ENCODE measurements at places on chromosomes 16 and 17.

- DNase-seq = no peak
Measured at GRCh38 chr17:27633312-27634025, 2.5 kb downstream of the LGALS9 start.

- no peak for DNase-seq
Measured at GRCh38 chr17:7997186-7997585, 5.2 kb upstream of the GUCY2D start.

- DNase-seq = peak; percentile 24
Measured at GRCh38 chr16:49621241-49622083, 234.4 kb downstream of the ZNF423 start.

GRCh38 chr17:29723278-29724047, 100.8 kb upstream of the CORO6 start:
- DNase-seq = no peak

DNA sequence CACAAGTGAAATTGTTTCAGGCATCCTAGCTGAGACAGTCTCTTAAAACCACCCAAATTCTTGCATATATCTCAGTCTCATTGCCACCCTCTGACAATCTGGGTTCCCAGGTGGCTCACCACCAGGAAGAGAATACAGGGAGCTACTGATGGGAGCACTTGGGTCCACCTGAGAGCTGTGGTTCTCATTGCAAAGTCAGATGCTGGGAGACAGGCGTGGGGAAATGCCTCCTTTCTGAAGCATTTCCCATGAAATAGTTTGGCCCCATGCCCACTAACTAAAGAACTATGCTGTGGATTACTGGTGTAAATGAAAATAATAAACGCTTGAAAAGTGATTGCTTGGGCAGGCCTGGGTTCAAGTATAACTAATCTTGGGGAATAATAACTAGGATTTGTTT, 70.3 kb downstream of the CMC2 start:
- DNase-seq = no peak

DNA sequence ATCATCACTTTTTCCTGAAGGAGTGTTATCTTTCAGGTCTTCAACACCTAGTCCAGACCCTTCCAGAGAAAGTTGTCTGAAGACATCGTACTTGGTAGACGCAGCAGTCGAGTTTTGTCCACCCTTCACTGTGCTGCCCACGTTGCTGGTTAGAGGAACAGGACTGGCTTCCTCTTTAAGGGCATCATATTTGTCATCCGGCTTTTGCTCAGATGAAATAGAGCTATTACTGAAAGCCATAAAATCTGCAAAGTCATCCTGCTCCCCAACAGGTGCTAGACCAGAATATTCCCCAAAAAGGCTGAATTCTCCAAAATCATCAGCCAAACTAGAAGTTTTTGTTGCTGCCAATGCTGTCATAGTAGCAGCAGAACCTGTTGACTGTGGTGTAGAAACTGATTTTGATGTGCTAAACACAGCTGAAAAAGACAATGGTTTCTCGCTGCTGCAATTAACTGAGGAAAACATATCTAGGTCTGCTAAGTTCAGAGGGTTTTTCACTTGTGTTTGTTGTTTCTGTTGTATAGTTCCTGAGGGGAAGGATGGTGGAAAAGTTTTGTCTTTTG, 55.7 kb downstream of the SYNRG start:
- DNase-seq = no peak

- no peak for DNase-seq
Measured at GRCh38 chr17:52751051-52751450, 592.5 kb upstream of the CA10 start.

GRCh38 chr17:77125432-77125901, 15.3 kb upstream of the SEC14L1 start:
- DNase-seq = no peak

DNA sequence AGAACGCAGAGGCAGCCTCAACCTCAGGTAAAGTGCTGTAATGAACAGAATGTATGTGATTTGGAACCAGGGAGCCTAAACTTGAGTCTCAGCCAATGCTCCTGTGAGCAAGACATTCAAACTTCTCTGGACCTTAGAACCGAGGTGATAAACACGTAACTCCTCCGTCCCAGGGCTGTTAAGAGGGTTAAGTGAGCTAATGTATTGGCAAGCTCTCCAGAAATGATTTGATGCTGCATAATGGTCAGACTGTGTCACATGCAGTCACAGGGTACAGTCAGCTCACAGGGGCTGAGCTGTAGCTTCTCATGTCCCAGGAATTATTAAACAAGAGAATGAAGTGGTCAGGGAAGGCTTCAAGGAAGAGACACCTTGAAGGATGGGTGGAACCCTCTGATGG, 10.0 kb upstream of the SLC4A1 start:
- no peak for DNase-seq

- no peak for DNase-seq
Measured at GRCh38 chr16:18062713-18063112, 273.8 kb downstream of the NPIPA8 start.

- DNase-seq = no peak
Measured at GRCh38 chr17:41664587-41665565, 23.8 kb upstream of the EIF1 start.

GRCh38 chr17:13031718-13032350, 14.0 kb upstream of the ELAC2 start:
- DNase-seq = no peak

DNA sequence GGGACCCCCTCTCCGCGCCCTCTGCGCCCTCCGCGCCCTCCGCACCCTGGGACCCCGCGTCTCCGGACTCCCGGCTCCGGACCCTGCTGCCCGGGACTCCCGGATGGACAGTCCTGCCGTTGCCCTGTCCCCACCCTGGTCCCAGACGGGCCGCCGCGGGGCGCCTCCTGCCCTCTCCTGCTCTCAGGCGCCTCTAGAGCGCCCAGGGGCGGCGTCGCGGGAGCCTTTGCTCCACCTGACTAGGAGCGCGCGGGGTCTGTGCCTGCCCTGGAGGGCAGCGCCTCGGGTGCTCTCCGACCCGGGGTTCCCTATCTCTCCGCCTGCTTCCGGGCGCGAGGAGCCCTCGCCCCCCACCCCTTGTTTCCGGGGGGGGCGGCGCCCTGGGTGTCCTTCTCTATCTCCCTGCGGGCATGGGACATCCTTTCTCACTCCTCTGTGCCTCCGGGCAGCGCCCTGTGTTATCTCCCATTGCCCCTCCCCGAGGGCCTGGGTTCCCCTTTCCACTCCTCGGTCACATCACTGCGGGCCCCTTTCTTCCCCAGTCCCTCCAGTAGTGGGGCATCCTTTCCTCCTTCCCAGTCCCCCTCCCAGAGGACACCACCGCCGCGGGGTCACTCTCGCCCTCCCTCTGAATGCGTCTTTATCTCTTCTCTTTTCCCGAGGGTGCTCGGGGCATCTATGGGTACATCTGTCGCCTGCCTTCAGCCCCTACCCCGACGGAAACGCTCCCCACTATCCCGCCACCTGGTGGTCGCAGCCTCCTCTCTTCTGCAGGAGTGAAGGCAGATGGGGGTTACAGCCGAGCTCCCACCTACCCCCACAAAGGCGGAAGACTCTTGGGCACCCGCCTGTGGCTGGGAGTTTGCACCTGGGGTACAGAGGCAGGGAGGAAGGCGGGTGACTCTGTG, 875 bp downstream of the PRKCB start:
- DNase-seq = no peak

- no peak for DNase-seq
Measured at GRCh38 chr16:85296859-85297660, 184.8 kb upstream of the CIBAR2 start.

- DNase-seq = peak; percentile 78
Measured at GRCh38 chr17:28599311-28600184, 723 bp upstream of the SPAG5 start.

DNA sequence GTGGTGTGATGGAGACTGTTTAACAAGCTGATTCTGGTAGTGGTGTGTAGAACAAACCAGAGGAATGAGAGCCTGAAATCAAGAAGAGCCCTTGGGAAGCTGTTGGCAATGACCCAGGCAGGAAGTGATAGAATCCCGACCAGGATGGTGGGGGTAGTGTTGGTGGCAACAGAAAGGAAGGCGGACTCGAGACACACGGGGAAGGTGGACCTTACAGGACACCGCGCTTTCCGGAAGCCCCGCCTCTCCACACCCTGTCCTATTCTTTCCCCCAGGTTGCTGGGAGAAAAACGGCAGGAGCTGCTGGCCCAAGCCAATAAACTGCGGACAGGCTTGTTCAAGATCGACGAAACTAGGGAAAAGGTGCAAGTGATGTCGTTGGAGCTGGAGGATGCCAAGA, 30.0 kb upstream of the KDM6B start:
- no peak for DNase-seq

DNA sequence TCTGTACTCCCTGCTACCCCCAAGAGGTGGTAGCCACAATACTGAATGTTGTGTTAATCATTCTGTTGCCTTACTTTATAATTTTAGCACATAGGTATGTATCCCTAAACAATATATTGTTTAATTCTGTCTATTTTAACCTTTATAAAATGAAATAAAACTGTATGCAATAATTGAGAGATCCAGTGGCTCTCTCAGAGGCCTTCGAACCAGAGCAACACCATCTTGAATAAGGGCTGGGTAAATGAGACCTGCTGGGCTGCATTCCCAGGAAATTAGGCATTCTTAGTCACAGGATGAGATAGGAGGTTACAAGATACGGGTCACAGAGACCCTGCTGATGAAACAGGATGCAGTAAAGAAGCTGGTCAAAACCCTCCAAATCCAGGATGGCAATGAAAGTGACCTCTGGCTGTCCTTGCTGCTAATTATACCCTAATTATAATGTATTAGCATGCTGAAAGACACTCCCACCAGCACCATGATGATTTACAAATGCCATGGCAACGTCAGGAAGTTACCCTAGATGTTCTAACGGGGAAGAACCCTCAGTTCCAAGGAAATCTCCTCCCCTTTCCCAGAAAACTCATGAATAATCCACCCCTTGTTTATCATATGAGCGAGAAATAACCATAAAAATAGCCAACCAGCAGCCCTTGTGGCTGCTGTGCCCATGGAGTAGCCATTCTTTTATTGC, 2.0 kb upstream of the CANT1 start:
- no peak for DNase-seq

DNA sequence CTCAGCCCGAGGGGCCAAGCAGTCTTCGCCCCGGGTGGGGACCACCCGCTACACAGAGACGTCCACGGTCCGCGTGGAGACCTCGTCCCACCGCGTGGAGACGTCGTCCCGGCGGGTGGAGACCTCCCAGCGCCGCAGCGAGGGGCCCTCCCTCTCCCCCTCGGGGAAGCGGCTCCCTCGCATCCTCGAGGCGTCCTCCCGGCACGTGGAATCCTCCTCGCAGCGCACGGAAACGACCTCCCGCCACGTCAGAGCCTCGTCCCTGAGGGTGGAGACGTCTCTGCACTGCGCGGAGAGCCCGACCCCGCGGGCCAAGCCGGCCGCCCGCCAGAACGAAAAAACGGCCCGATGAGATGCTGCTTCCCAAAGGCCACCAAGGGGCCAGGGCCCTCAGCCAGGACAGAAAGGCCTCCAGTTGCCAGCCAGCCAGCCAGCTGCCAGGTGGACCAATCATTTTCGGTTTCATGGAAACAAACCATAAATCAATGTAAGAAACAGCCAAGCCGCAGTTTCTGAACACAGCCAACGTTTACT, 424 bp downstream of the C17orf100 start:
- DNase-seq = peak; percentile 85

DNA sequence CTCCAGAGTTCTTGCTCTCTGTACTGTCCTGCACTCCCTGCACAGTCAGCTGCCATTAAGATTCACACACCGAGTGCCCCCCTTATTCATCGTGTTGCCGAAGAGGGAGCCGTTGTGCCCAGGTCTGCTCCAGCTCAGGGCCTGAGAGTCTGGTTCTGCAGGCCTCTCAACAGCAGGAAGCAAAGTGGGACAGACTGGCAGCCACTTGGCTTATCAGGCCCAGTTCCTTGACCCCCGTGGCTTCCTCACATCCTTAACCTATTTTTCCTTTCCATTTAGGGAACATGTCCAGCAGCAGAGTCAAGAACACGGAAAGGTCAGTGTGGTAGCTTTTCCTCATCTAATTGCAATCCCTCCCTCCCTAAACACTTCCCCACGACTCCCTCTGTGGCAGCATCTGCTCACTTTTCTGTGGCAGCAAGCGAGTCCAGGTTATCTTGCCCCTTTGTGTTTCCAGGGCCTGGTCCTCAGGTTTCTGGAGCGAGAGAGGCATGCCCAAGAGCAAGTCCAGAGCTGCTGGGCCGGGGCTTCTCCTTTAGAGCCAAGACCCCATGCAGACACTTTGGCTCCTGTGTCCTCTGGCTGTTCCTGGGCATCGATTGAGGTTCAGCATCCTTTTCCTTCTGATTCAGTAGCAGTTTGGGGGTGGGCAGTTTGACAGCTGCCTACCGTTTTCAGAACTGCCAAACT, 22.1 kb upstream of the ADAM11 start:
- no peak for DNase-seq

DNA sequence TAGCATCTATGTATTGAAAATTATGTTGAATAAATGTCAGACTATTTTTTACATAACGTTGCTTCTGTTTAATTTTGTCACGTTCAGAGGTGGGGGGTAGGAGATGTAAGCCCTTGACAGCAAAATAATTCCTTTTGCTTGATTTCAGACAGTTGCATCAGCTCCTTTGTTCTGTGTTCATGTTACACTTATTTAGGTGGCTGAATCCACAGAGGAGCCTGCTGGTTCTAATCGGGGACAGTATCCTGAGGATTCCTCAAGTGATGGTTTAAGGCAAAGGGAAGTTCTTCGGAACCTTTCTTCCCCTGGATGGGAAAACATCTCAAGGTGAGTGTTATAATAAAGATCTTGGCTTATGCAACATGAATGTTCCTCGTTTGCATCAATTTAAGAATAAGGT, 4.5 kb downstream of the HERPUD1 start:
- no peak for DNase-seq

DNA sequence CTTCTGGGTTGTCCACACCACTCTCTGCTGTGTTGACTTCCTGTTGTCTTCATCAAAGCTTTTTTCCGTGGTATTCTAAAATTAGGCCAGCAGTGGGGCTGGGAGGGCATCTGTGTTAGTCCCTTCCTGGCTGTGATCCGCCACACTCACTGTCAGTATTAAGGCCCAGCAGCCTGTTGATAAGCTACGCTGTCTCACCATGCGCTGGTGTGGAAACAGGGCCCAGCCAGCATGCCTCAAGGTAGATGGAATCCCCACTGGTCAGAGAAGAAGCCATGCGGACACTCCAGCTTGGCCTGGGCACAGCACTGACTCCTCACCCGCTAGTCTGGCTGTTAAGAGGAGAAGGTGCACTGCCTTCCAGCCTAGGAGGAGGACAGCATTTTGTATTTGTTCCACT, 11.4 kb downstream of the CDR2L start:
- DNase-seq = no peak

DNA sequence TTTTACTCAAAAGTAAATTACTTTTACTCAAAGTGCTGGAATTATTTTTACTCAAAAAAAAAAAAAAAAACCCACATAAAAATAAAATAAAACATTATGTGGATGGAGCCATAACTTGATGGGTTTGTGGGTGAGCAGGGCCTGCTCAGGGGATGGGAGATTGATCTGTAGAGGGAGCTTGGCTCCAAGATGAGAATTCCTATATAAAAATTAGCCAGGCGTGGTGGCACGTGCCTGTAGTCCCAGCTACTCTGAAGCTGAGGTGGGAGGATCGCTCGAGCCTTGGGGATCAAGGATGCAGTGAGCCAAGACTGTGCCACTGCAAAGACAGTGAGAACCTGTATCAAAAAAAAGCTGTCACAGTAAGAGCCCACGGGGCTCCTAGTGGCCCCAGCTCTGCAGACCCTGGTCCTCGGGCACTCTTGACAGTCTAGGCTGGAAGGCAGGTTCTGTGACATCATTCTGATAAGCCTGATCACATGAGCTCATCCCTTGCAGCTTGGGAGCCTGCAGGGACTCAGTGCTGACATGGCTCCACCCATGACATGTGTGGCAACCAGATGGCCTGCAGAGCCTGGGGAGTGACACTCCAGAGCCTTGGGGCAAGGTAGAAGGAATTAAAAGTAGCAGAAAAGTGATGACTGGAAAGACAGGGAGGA, 42.5 kb downstream of the ST3GAL2 start:
- DNase-seq = no peak

All from femur (tissue), 1 donor.